ENCODE measurements at places on chromosomes 16 and 17.
A peak's percentile ranks its signal among the peaks of the same experiment; 100 is the strongest.

GRCh38 chr17:29283961-29284360 lies 10.0 kb downstream of the NUFIP2 start:
- DNase-seq, result no peak

DNA sequence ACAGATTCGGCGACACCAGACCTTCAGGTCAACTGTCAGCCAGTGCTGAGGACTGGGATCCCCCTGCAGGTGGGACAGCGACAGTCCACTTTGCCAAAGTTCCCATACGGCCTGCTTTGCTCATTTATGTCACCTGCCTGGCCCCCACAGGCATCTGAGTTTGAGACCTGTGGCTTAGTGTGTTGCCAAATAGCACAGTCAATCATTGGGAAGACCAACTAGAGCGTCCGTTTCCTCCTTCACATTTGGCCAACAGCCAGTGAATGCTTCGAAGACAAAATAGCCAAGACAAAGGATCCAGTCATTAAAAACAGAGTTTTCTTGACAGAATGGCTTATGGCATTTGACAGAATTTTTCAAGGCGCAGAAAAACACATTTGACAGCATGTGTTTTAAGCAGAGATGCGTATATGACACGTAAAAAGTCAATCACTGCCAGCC lies 113.8 kb downstream of the ABCC12 start:
- DNase-seq, result no peak

- DNase-seq, result no peak
Observed at GRCh38 chr17:57918017-57918895, 37.0 kb downstream of the CUEDC1 start.

DNA sequence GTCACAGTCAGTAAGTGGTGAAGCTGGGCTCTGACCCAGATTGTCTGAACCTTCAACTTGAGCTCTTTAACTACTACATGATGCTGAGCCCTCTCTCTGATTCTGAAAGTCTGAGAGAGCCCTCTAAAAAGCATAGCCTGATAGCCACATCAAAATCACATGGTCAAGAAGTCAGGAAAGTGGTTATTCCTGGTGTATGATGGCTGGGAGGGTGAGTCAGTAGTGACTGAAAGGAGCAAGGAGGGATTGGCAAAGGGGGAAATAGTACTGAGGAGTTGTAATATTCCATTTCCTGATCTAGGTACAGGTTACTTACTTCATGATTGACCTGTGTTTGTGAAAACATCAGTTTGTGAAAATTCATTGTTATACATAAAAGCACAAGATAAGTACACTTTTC lies 89.1 kb downstream of the SSH2 start:
- DNase-seq, result no peak

DNA sequence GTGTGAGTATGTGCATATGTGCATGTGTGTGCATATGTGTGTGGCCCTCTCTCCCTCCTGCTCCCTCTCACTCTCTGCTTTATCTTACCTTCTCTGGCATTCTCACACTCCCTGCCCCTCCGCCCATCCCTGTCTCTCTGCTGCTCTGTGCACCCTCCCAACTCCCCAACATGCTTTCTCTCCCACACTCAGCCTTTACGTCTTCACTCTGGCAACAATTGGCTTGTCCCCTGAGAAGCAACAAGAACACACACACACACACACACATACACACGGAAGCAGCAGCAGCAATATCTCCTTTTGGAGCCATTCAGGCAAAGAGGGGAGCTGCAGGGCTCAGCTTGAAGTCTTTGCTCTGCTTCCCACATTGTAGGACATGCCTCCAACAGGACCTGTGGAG lies 27.8 kb downstream of the PITPNM3 start:
- no peak for DNase-seq

- no peak for DNase-seq
Observed at GRCh38 chr17:44575403-44575802, 18.1 kb downstream of the FZD2 start.

GRCh38 chr17:8248751-8249607 lies at the start of gene PFAS:
Gene PFAS, plus strand, starts transcription at chr17:8249289. Its CDS starts 4,649 bp downstream, at chr17:8253938.
- DNase-seq, result peak; percentile 94

DNA sequence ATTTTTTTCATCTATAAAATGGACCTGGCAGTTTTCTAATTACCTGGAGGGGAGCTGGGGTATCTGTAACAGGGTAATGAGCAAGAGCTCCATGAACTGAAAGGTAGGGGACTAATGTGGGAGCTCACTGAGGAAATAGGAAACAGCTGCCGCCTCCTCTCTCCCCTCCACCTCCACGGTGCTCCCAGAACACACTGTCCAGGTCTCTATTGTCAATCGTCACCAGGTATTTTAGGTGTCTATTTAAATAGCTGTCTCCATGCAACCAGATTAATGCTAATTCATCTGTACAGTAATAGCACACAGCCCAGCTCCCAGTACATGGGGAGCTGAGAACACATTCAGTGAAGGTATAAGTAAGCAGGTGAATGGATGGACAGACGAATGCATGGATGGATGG lies 233.3 kb downstream of the GRIN2A start:
- no peak for DNase-seq

DNA sequence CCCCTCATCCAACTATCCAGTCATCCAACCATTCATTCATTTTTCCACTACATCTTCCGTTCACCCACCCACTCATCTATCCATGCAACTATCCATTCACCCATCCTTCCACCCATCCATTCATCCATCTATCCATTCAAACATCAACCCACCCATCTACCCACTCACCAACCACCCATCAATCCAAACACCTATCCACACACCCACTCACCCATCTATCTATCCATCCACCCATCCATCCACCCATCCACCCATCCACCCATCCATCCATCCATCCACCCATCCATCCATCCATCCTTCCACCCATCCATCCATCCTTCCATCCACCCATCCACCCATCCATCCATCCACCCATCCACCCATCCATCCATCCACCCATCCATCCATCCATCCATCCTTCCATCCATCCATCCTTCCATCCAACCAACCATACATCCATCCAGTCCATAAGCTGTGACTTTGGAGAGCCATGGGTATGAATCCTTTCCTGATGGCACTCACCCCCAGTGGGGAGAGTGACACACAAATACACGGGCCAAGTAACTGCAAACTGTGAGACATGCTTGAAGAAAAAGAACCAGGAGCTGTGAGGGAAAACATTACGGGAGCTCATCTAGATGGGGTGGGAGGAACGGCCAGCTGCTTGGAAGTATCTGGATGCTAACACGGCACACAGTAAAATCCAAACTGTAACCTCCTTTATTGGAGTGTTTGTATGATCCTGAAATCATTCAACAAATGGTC lies 100.0 kb upstream of the TNRC6C start:
- DNase-seq, result no peak

GRCh38 chr16:59973966-59974365 lies 1239.8 kb upstream of the GOT2 start:
- DNase-seq, result no peak

DNA sequence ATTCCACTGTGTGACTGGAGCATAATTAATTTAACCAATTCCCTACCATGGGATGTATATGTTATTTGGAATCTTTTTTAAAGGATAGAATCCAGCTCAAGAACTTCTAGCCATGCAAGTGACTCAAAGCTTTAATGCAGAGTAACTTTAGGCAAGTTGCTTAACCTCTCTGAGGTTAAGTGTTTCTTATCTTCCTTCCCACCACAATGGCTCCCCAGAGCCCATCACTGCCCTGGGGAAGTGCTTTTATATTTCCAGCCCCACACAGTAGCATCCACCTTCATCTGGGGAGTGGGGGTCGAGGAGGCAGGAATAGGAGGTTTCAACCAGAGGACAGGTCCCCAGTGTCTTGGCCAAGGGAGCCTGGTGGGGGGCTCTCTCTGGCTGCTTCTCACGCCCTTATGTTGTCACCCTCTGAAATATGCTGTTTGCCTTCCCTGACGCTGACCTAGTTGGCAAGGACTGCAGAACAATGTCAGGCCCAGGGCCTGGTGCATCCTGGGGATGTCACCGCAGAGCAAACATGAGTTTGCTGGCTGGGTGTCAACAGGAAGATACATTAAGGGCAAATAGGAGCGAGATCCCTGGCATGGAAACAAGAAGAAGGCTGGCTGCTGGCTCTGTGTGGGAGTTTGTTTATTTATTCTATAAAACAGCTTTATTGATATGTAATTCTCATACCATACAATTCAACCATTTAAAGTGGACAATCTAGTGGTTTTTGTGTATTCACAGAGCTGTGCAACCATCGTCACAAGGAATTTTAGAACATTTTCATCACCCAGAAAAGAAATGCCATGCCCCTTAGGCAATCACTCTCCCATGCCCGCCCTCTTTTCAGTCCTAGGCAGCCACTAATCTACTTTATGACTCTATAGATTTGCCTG lies 46.6 kb upstream of the WSB1 start:
- DNase-seq, result peak; percentile 95

DNA sequence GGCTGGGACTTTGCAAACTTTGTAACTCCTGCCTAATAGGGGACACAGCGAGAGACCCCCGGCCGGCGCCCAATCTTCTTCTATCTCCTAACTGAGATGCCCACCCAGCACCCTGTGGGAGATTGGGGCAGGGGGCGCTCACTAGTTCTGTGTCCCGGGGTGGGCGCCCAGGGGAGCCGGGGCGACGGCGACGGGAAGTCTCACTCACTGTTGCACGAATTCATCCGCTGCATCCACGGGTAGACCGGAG lies 3.9 kb upstream of the HOXB5 start:
- no peak for DNase-seq

DNA sequence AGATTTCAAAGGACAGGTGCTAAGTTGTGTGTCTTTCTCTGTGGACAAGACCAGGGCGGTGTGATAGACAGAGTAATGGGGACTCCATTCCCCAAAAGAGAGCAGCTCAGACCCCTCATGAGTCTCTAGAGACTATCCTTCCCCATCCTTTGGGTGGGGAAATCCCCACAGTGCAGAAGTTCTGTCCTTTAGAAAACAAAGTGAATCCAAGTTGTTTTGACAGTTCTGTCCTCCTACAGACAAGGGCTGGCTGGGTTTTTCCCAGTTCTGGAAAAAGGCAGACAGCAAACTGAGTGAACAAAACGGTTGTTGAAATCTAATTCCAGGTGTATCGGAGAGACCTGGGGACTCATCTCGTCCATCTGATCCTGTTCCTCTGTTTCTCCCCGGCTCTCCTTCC lies 11.0 kb upstream of the HAS3 start:
- no peak for DNase-seq

DNA sequence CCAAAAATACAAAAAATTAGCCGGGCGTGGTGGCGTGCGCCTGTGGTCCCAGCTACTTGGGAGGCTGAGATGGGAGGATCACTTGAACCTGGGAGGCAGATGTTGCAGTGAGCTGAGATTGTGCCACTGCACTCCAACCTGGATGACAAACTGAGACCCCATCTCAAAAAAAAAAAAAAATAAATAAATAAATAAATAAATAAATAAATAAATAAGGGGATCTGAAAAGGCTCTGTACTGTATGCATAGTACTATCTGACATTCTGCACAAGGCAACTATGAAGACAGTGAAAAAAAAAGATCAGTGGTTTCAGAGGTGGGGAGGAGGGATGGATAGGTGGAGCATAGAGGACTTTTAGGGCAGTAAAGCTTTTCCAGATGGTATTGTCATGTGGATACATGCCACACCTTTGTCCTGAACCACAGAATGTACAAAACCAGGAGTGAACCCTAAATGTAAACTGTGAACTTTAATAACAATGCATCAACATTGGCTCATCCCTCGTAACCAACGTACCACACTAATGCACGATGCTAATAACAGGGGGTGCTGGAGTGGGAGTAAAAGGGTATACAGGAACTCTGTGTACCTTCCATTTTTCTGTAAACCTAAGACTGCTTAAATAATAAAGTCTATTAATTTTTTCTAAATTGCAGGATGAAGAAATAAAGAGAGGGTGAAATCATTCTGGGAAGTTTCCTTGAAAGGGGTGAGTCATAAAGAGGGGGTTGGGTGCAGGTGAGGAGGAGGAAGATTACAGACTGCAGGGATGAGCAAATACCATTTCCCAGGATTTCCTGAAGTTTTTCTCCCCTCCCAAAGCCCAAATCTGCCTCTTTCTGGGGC lies 155.8 kb upstream of the SDK2 start:
- no peak for DNase-seq

DNA sequence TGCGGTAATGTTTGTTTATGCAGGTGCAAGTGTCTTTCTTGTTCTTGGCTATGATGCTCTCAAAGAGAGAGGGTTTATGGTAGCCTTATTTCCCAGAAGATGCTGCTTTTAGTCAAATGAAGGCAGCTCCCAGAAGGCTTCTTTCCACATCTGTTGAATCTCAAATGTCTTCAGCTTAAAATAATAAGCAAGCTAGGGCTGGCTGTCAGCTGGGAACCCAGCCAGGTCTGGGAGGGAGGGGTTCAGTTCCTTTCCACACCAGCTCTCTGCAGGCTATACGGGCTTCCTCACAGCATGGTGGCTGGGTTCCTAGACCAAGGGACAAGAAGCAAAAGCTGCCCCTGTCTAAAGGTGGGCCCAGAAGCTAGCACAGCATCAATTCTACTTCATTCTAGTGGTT lies 47.4 kb upstream of the ATF7IP2 start:
- DNase-seq, result no peak

GRCh38 chr17:42296012-42296411 lies 7.7 kb downstream of the STAT5A start:
- no peak for DNase-seq

GRCh38 chr17:29016345-29017210 lies 10.7 kb upstream of the SEZ6 start:
- no peak for DNase-seq

GRCh38 chr16:89953671-89954406 lies 5.3 kb downstream of the DEF8 start:
- no peak for DNase-seq

- DNase-seq, result peak; percentile 58
Observed at GRCh38 chr16:20049831-20050230, 23.9 kb downstream of the GPR139 start.

- no peak for DNase-seq
Observed at GRCh38 chr17:63480826-63481487, 4.1 kb downstream of the ACE start.

DNA sequence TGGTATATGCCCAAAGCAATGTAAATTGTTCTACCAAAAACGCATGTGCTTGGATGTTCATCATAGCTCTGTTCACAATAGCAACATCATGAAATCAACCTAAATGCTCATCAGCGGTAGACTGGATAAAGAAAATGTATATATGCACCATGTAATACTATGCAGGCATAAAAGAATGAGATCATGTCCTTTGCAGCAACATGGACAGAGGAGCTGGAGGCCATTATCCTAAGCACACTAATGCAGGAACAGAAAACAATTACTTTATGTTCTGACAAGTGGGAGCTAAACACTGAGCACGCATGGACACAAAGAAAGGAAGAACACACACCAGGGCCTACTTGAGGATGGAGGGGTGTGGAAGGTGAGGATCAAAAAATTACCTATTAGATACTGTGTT lies 33.7 kb downstream of the TANC2 start:
- no peak for DNase-seq
